ENCODE measurements at places on chromosomes 4 and X.
A peak's percentile ranks its signal among the peaks of the same experiment; 100 is the strongest.

- DNase-seq, result no peak
Measured at GRCh38 chrX:37666516-37666915, 19.1 kb upstream of the XK start.

DNA sequence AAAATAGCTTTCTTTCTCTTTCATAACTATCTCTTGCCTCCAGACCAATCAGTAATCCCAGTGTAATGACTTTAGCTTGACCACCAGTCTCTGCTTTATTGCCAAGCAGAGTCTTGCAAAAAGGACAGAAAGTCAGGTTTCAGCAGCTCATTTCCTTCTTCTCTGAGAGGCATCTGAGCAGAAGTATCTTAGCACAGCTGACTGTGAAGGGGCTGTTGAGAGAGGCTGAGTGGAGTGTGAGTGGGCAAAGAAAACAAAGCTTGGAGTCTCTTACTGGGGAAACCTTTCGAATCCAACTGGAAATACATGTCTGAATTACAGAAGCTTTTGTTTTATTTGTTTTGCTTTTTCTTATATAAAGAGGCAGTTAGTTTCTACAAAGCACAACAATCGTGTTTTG is 170.3 kb upstream of the IGFBP7 start:
- DNase-seq, result no peak

GRCh38 chr4:43316813-43317212 is 424.3 kb downstream of the GRXCR1 start:
- no peak for DNase-seq

- no peak for DNase-seq
Measured at GRCh38 chr4:158750379-158750778, 18.4 kb upstream of the FNIP2 start.

GRCh38 chrX:107567370-107567769 is 60.9 kb upstream of the PRPS1 start:
- DNase-seq, result no peak

DNA sequence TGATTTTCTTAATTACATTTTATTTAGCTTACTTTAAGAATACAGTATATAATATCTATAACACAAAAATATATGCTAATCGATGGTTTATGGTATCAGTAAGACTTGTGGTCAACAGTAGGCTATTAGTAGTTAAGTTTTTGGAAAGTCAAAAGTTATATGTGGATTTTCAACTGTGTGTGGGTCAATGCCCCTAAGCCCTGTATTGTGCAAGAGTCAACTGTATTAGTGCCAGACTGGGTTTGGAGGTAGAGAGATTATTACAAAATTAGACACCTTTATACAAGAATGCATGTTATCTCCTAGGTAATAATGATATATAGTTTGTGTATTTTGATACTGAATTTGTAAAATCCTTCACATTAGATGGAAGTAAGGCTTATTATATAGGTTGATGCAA is 100.3 kb upstream of the PRR32 start:
- DNase-seq, result no peak

- DNase-seq, result no peak
Measured at GRCh38 chr4:184246426-184246825, 28.8 kb upstream of the ENPP6 start.

- DNase-seq, result no peak
Measured at GRCh38 chr4:13160920-13161319, 323.2 kb downstream of the RAB28 start.

DNA sequence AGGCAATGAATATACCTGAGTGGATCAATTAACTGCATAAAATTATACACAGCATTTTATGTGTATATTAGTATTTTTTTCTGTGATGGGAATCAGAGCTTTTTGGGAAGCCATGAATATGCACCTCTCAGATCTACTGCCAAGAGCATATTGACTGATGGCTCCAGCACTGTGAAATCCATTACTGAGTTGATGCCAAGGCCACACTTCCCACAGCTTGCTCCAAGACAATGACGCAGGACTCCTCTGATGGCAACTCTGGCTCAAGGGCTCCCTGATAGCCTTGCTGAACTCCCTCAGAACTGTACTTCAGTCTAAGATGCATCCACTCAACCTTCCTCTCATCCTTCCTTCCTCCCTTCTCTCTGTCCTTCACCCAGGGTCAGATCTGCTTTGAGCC is 82.7 kb downstream of the OTC start:
- DNase-seq, result no peak

DNA sequence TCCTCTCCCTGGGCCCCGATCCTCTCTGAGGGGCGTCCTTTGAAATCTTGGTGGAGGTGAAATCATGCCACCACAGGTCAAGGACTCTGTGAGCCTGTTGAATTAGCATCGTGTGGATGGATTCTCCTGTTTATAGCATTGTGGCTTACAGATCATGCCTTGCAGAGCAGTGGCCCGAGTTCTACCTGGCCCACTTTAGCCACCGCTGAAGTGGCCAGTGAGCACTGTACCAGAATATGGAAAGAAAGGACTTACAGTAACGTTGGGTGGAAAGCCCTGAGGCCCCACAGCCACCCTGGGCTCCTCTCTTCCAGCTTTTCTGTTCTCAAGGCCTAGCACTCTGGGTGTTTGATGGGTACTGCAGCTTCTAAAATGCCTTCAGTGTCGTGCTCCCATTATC is 35.3 kb downstream of the NPFFR2 start:
- no peak for DNase-seq

GRCh38 chrX:1720836-1721235 is 106.0 kb downstream of the ASMT start:
- DNase-seq, result no peak

DNA sequence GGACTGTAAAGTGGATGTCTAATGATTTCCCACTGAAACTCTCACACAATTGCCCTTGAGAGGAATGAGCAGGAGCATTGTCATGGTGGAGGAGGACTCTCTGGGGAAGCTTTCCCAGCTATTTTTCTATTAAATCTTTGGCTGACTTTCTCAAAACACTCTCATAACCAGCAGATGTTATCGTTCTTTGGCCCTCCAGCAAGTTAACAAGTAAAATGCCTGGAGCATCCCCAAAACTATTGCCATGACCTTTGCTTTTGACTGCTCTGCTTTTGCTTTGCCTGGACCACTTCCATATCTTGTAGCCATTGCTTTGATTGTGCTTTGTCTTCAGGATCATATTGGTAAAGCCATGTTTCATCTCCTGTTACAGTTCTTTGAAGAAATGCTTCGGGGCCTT is 120.2 kb upstream of the PDE5A start:
- no peak for DNase-seq

DNA sequence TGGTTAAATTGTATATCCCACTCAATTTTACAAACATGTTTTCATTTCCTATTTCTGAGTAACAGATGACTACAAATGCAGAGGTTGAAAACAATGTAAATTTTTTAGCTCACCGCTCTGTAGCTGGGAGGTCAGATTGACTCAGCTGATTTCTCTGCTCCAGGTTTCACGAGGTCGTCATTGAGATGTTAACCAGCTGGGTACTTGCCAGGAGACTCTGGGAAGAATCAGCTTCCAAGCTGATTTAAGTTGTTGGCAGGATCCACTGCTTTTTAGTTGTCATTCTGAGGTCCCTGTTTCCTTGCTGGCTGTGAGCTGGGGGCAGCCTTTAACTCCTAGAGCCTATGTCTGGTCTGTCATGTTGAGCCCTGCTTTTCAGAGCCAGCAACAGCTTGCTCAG is 864.3 kb upstream of the AGA start:
- DNase-seq, result no peak

GRCh38 chr4:45846016-45846415 is 277.8 kb downstream of the GABRG1 start:
- DNase-seq, result no peak

- DNase-seq, result no peak
Measured at GRCh38 chrX:105471597-105471996, 251.1 kb upstream of the TEX13A start.

- no peak for DNase-seq
Measured at GRCh38 chr4:142351958-142352357, 494.1 kb downstream of the INPP4B start.

DNA sequence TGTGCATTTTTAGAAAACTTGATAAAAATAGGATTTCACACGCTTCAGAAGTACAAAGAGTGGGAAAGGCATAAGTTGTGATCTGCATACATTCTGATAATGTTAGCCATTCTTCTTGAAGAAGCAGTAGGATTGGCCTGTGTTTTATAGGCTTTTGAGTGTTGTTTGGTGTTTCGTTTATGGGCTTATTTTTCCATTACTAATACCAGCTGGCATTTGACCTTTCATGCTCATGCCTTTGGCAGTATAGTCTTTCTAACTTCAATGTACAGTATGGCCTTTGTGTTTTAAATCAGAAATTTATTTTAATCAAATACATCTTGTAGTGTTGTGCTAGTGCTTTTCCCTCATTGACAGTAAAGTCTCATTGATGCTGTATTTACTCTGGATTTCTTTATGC is 51.5 kb upstream of the SLC4A4 start:
- DNase-seq, result no peak

- no peak for DNase-seq
Measured at GRCh38 chrX:52598886-52599285, 55.8 kb downstream of the SSX7 start.

DNA sequence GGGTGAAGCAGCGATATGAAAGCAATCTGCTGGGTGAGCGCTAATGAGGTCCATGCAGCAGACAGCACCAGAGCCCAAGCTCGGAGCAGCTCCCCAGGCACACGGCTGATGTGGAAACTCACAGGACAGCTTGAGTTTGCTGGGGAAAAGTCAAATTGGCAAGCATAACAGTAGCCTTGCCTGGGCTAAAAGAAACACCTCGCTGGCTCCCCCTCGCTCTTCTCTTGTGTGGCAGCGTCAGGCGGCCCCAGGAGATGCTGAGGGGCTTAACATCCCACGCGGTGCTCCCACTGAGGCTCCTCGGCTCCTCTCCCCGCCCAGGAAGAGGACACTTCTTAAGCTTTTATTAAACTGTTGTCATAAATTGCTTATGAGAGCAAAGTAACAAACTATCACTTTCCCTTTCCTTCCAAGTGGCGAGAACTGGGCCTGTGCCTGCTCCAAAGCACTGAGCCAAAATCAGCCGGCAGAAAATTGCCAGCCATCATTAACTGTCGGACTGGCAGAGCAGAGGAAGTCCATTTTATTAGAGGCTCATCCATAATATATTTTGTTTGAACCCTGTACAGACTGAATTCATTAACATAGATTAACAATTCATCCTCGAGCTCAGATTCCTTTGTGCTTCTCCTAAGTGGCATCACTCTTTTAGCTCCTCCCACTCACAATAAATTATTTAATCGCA is 111.4 kb downstream of the TSPAN5 start:
- peak; percentile 79 for DNase-seq

- DNase-seq, result no peak
Measured at GRCh38 chr4:112411781-112412550, 104.0 kb downstream of the NEUROG2 start.

DNA sequence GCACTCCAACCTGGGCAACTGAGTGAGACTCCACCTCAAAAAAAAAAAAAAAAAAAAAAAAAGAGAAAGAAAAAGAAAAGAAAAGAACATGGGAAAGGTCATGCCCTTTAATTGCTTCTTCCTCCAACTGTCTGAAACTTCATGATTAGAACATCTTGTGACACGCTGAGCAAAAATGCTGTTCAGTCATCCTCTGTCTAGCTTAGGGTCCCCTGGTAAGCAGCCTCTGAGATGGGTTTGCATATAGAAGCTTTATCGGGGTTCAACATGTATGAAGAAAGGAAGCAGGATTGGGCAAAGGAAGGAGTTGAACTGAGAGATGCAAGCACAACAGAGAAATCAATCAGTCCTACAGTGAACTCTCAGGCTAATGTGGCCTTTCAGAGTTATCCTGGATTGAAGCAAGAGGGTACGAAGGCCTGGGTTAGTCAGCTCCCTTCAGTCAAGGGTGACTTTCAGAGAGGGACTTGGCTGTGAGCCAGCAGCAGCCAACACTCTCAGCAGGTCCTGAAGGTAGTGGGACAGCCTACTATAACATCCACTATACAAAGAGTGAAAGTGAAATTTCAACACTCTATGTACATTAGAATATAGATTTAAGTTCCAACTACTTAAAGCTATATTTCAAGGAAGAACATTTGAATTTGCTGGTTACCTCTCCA is 11.4 kb downstream of the MAOB start:
- DNase-seq, result no peak

DNA sequence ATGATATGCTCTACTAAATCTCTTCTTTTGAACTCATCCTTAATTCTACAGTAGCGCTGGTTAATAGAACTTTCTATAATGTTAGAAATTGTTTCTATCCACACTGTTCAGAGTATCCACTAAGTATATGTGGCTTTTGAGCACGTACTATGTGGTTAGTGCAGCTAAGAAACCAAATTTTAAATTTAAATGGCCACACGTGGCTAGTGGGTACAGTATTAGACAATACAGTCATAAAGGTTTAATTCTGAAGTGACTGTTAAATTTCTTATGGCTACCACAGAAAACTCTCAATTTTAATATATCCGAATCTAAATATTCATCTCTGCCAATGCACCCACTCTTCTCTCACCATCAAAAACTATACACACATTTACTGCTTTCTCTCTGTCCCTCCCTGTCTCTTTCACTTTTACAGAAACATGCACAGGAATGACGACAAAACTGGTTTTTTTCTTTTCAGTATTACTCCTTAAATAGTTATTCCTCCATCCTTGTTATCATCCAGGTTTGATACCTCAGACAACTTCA is 583.9 kb downstream of the KCTD8 start:
- DNase-seq, result no peak

- DNase-seq, result no peak
Measured at GRCh38 chr4:3630136-3630597, 97.9 kb upstream of the LRPAP1 start.

DNA sequence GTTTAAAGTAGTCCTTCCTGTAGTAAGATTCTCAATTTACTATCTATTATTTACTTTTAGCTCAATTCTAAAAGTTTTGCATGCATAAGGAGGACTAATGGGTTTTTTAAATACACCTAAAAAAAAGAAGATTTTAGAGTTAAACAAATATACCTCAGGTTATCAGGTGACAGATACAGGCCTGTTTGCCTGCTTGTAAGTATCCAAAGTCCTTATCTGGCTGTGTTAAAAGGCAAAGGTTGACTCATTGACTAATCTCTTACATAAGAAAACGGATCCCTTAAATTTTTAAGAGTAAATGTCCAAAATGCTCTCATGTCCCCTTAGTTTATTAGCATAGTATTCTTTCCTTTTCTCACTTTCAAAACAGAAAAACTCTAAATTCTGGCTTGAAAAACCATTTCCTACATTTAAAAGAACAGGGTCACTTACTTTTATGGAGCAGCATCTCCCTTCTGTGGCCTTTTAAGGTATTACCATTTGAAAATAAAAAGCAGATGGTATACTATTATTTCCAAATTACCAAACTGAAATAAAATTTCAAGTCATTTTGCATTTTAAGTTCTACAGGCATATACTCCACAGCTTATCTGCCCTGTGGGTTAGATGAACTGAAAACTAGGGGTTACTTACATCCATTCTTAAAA is 4.5 kb downstream of the CBR4 start:
- DNase-seq, result peak; percentile 11

DNA sequence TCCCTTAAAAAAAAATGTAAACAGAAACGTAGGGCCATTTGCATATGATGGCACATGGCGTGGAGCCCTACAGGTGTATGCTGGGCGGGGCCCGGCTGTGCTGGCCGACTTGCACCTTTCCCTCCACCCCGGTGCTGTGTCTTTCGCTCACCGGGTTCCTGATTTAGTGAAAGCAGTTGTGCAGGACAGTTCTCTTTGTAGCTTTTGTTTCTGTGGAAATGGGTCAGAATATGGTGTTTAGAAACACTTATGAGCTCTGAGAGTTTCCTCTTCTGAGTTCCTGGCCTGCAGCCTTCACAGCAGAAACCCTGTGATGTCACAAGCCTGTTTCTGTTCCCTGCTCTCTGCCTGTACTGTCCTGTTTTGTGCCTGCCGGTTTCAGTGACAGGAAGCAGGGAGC is 22.5 kb upstream of the MSANTD1 start:
- DNase-seq, result peak; percentile 31
